ENCODE measurements at places on chromosomes 2 and 18.

- DNase-seq = peak; percentile 30
Observed at GRCh38 chr2:174967691-174968260, 37.4 kb downstream of the CHN1 start.

DNA sequence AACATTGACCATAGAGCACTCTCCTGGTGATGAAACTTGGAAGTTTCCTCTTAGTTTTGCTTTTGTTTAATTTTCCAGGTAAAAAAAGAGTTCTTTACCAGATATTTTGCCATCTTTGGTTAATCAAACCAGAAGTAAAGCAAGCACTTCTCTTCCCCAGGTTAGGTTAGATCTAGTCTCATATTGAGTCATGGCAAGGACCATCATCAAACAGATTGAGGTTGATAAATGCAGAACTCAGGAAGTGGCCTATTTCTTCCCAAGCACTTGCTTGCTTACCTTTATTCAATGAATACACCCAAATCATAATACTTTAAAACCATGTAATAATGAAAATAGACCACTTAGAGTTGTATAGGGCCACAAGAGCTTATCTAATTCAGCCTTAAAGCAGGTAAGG lies 23.4 kb downstream of the DNAH6 start:
- no peak for DNase-seq

DNA sequence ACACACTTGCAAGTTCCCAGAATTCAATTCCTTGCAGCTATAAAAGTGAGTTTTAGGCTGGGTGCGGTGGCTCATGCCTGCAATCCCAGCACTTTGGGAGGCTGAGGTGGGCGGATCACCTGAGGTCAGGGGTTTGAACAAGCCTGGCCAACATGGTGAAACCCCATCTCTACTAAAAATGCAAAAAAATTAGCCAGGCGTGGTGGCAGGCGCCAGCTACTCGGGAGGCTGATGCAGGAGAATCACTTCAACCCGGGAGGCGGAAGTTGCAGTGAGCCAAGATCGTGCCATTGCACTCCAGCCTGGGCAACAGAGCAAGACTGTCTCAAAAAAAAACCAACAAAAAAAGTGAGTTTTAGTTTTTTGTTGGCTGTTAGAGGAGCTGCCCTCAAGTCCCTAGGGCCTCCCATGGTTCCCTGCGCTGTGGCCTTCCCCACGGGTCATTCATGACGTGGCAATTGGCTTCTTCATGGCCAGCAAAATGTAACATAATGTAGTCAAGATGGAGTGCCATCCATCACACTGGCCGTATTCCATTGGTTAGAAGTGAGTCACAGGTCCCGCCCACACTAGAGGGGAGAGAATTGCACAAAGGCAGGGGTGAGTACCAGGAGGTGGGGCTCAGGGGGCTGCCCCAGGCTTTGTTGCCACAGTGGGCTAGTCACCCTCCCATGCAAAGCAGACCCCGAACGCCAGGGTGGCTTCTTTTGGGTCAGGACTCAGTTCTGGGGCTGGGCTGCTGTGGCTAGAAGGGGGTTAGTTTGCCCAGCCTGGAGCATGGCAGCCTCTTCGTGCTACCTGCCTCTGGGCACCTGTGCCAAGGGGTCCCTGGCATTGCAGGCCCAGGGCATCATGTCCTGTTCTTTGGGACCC lies 37.7 kb upstream of the INHBB start:
- no peak for DNase-seq

GRCh38 chr2:54535599-54536195 lies 79.6 kb downstream of the SPTBN1 start:
- no peak for DNase-seq

GRCh38 chr2:179936654-179937053 lies 70.4 kb downstream of the CWC22 start:
- DNase-seq = peak; percentile 5

DNA sequence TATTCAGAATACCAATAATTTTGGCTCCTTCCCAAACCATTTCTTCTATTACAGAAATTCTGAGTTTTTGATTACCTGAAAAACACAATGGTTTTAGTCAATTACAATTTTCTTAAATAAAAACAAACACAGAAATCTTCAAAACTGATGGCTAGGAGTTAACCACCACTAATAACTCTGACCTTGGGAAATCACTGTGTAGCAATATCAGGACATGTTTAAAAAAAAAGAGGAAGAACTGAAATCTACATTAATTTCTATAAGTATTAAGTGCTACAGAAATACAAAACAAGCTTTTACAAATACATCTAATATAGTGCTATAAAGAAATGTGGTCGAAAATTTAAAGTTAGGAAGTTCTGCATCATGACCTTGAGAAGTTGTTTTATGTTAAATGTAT lies 14.9 kb downstream of the L3MBTL4 start:
- no peak for DNase-seq

GRCh38 chr2:217383620-217384019 lies 523.8 kb upstream of the TNP1 start:
- peak; percentile 20 for DNase-seq

- DNase-seq = no peak
Observed at GRCh38 chr2:210862283-210863065, 306.1 kb downstream of the CPS1 start.

- no peak for DNase-seq
Observed at GRCh38 chr2:116687371-116687770, 1127.1 kb upstream of the DDX18 start.

GRCh38 chr2:108612514-108613183 lies 78.4 kb downstream of the LIMS1 start:
- DNase-seq = no peak

DNA sequence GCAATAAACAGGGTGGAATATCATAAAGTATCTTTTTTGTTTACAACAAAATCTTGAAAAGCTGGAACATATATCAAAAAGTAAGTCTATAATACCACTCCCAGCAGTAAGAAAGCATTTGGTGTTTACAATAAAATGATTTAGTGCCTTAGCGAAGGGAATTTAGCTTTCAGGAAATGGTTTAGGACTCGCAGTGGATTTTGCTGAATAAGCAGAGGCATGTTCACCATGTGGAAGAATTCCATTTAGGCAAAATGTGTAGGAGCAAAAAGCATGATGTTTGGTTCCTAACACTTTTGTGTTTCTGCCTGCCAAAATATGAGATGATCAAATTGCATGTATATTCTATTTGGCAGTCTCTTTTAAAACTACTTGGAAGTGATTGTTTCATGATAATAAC lies 163.6 kb downstream of the AGPS start:
- peak; percentile 8 for DNase-seq

DNA sequence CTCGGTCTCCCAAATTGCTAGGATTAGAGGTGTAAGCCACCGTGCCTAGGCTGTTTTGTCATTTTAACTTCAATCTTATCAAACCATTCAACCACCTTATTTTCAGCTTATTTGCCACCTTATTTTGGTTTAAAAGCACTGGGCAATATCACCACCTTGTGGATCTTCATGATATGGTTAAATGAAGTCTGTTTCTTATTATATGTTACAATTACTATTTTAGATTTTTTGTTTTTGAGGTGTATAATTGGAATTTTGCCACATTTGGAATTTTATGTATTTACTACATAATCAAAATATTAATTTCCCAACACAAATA lies 43.8 kb upstream of the SCN9A start:
- peak; percentile 50 for DNase-seq

DNA sequence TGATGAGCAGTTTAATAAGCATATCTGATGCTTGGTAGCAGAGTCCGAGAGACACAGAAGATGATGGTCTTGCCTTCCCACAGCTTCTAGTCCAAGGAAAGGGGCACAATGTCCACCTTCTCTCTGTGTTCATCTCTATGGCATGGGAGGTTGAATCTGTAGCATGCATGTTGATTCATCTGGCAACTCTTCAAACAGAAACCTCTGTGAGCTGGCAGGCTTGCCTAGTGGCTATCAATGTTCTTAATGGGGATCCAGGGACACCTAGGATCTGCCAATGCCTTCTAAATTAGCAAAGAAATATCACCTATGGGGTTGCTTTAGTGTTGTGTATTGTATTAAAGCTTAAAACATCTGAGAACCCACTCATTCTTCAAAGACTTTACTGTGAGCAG lies 170.8 kb downstream of the INO80D start:
- DNase-seq = no peak

- DNase-seq = peak; percentile 83
Observed at GRCh38 chr2:226446406-226447001, 353.1 kb downstream of the IRS1 start.

DNA sequence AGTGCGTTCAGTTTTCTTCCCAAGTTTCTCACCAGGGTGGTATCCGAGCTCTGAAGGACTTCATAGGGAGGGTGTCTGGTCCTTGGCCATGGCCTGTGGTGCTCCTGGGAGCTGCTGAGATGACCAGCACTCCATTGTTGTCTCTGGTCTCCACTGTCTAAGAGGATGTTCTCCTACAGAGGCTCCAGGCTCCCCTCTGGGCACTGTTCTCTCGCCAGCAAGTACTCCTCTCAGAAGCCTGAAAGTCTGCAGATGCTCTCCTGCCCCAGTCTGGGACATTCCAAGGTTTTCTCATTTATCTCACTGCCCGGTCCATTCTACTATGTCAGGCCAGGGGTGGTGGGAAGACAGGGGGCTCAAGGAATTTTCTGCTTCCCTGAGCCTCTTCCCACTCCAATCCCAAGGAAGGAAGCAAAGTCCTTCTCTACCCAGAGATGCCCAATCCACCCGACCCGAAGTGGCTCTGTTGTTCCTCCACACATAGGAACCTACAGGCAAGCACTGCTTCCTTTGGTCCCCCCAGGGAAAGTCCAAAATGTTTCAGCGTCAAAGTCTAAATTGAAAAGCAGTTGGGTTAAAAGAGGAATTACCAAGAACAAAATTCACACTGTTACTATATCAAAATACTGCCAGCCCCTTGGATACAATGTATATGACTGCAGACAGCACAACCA lies 110.5 kb downstream of the GYPC start:
- no peak for DNase-seq

DNA sequence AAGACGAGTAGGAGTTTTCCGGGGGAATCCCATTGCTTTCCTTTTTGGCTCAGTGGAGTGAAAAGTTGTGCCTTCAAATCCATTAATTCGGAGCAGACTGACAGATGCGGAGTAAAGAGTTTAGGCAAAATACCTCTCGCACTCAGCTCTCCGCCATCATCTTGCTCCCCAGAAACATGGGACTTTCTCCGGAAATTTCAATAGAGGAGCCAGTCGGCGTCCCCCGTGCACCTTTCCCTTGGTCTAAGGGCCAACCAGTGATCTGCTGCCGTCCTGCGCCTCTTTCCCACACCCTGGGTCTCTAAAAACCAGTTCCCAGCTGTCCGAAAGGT lies 318 bp downstream of the TYW5 start:
- DNase-seq = no peak

DNA sequence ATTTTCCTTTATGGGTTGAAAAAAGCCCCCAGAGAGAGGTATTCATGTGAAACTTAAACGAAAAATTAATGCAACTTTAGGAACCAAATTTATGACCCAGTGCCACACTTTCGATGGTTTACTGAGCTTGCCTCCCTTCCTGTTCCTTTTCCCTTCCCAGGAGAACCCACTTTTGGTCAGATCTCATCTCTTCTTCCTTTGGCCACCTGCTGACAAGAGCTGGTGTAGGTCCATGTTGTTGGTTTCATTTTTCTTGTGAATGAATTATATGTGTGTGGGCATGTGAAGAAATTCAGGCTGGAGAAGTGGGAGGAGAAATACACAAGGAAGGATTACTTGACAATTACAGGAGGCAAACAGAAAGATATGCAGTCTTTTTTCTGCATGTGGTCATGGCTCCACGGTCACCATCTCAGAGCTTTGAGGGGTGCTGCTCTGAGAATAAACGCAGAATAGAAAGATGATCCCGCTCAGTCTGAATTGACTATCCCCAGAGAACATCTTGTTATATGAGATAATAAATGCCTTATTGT lies 111.3 kb upstream of the TCF4 start:
- no peak for DNase-seq

DNA sequence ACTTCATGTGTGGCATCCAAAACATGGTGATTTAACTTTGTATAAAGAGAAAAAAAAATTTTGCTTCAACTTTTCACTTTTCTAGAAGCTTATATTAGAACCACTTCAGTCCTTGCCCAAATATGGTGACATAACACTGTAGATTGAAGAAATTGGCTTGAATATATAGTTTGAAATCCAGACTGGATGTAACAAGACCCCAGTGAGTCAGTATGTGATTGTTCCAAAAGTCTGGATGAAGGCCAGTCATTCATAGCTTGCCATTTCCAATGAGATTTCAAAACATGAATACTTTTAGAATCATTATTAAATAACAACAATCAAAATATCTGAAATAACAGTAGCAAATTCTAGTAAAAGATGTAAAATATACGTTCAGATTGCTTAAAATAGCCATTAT lies 104.8 kb upstream of the FN1 start:
- DNase-seq = peak; percentile 96

DNA sequence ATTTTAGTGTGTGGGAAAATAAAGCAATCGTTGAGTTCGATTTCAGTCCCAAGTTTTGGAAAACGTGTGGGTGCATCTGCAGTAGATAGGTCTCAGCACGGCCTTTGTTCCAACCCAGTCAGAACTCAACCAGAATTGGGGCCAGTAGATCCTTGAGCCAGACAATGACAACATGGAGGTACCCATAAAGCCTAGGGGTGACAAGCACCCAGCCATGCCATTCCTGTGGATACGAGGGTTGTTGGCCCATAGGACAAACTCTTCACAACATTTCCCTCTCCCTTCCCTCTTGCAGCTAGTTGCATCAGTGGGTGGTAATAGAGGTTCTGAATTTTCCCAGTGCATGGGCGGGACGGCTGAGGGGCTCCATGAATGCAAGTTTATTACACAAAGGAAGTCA lies 60.1 kb downstream of the ST3GAL5 start:
- peak; percentile 32 for DNase-seq

DNA sequence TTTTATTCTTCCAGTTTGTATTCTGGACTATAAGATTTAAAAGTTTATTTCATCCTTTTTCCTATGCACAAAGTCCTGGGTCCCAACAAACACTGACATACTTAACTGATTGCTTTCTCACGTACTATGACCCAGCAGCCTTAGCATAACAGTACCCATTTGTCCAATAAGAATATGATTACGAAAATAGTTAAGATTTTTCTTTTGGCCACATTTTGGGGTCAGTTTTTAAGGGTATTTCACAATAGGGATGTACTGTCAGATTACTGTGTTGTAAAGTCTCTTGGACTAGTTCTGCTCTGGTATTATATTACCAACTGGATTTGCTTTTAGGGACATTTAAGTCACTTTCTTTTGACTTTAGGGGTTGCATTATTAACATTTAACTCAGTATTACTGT lies 46.1 kb downstream of the TTC39C start:
- DNase-seq = no peak

GRCh38 chr2:232789082-232789481 lies 12.7 kb upstream of the KCNJ13 start:
- no peak for DNase-seq

DNA sequence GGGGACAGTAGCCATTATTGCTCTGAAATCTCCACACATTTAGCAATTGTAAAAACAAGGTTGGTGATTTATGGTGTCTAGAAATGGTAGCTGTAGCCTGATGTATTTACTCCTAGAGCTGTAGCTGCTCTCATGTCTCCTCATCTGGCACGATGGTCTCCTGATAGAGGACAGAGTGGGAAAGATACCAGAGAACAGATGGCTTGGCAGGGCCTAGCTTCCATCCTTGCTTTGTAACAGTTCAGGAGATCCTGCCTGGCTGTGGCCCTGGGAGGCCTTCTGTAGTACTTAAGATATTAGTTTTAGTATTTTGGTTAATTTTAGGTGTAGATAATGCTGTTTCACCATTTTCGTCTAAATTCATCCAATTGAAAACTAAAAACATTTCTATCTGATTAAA lies 6.7 kb downstream of the ATG16L1 start:
- DNase-seq = no peak

Measured in fibroblast of skin of right biceps (primary cell).